ENCODE measurements at places on chromosomes 7 and 10. TPM values are rescaled to one million over a fixed set of nuclear protein-coding genes. Genes with fewer than 3 reads are reported as not detected.

DNA sequence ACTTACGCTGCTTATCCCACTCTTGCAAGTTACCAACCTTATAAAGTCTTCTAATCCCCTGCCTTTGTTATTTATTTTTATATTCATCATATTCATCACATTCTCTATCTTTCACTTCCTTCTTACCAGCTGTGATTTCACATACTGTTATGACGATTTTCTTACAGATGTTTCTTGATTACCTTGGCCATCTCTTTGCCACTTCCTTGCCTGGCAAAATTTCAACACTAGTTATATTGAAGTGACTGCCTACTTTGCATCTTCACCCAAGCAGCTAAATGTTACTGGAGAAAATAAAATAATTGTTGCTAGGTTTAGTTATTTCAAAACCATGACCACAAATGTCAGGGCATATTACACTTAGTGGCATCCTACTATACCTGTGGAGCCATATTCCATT lies 8.8 kb upstream of the STEAP4 start:
- no peak for DNase-seq

HACD1 gene
- total RNA-seq: 22.1 TPM

DNA sequence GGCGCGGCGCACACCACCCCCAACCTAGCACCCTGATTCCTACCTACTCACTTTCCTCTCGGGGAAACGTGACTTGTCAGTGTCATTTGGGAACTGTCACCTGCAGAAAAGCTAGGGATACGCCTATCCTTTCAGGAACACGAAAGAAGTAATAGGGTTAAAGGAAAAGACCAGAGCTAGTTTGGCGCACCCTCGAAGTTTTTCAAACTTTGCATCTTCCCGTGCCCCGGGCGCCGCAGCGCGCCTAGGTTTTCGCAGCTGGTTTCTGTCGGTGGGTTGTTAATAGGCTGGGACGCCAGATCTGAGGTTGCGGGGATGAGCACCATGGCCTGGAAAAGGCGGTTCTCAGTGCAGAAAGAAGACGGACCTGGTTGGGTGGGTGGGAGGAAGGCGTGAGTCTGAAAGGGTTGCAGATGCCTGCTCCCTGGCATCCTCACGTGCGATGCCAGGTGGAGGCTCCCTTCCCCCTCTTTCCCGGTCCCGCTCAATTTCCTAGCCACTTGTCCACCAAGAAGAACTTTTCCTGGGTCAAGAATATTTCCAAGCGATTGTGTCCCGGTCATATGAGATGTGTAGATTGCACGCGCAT lies 568 bp upstream of the MEOX2 start:
- DNase-seq: no peak

DNA sequence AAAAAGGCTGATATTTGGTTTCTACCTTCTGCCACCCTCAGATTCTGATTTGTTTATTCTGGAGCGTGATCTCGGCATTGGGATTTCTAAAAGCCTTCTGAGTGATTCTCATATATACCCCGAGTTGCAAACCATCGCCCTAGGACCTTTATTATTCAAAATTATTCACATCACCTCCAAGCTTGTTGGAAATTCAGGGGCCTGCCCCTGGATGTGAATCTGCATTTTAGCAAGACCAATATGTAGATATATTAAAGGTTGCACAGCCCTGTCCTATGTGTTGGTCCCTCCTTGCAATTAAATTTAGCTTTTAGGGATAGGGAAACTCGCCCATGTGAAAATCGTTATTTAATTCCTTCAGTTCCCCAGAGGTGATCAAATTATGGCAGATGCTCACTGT lies 9.0 kb upstream of the CHN2 start:
- no peak for DNase-seq

FRAT1 gene
- total RNA-seq: 1.5 TPM

DNA sequence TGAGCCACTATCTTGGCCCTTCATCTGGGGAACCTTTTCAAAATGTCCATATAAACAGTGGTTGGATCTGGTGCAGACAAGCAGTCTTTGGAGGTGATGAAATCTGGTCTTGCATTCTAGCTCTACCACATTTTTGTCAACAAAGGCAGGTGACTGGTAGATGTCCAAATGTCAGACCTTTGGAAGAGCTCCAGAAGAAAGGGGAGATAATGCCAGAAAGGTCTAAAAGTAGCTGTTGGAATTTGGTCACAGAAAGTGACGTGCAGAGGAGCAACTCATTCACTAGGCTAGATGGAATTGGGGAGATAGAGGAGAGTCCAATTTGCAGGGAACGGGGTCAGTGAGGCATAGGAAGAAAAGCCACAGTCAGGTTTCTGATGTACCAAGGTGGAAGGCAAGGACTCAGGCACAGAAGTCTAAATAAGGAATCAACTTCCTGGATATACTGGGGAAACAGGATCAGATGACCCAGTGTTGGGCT lies 36.4 kb upstream of the WAC start:
- no peak for DNase-seq

DNA sequence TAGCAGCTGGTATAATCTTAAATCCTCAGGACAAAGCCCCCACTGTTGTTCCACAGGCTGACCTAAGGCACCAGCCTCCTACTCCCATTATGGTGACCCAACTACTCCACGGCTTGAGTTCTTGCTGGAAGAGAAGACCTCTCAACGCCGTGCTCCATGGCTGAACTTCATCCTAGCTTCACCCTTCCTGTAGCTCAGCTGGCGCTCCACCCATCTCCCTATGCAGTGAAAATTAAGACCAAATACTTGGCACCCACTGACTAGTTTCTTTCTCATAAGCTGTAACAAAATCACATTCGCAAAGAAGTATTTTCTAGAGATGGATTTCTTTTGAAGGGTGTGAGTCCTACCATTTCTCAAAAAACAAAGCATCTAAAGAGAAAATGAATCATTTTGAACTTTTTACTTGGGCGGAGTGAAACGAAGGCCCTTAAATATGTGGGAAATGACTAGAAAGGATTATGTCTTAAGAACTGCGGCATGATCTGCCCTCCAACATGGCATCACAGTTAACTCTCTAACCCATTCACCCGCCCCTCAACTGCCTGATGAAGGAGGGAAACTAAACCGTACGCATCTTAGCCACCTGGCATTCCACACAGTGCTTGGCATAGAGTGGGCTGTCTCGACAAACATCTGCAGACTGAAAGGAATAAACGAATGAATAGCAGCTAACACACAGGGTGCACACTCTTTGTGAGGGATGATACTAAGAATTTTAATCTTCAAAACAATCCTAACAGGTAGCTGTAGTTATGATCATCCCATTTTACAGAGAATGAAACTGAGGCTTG lies 32.7 kb downstream of the GFRA1 start:
- no peak for DNase-seq

DNA sequence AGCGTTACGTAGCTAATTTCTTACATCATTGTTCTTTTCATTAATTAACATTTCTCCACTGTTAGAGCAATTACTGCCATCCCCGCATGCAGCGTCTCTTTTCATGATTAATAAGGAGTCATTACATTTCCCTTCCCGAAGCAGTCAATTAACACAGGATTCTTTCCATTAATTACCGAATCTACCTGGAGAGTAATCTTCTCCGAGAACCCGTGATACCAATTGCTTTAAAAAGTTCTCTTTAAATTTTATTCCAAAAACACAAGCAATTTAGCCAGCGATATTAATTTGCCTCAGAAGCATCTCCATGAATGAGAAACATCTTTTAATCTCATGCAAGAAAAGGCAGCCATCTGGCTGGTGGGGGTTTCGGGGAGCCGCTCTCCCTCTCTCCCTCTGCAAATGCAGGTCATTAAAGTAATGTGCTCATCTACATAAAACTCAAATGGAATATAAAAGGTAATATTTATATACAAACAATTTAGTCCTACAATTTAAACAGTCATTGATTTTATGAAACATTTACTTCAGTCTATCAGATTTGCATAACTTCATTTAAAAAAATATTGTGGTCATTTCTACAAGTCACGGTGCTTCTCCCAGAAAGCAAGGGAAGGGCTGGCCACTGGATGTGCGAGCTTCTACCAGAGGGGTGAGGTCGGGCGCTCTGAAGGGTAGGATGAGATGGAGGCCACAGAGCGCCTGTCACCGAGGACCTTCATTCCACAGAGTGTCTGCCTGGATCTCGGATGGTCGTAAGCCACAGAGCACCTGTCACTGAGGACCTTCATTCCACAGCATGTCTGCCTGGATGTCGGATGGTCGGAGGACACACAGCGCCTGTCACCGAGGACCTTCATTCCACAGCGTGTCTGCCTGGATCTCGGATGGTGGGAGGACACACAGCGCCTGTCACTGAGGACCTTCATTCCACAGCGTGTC lies 145.0 kb downstream of the WDR37 start:
- DNase-seq: no peak

PAPOLB gene
- total RNA-seq: under 0.01 TPM

DNA sequence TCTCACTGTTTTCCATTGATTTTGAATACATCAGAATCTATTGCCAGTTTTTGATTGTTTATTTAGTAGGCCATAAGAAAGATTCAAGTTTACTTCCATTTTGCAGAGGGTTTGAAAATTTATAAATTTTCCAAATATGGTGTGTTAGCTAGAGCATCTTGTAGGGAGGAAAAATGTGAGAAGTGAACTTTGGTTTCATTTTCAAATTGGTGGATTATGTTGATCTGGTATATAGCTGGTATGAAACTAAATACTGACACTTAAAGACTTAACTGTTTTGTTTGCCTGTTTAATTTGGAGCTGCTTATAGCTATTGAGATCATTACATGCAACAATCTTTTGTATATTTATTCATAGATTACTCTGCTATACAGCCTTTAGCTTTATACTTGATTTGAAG lies 108.1 kb downstream of the ADAM22 start:
- DNase-seq: no peak

GRCh38 chr10:91557651-91558111 lies 75.2 kb downstream of the PPP1R3C start:
- no peak for DNase-seq

DNA sequence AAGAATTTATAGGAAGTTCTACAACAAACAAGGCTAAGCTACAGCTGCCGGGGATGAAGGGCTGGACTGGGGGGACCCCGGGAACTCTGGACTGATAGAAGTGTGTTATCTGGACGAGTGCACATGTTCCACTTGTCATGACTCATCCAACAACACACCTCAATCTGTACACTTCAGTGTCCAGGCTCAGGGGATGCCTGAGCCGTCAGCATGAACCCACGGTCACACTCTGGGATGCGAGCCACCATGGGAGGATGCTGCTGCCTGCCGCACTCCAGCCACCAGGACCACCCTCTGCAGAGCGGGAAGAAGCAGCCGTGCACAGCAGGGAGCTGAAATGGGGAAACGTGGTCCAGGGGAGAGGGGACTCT lies 67.5 kb downstream of the MAD1L1 start:
- DNase-seq: no peak

- DNase-seq: no peak
Observed at GRCh38 chr7:151423226-151423625, 13.4 kb upstream of the WDR86 start.

ZNF853 gene
- total RNA-seq: 0.53 TPM

- no peak for DNase-seq
Observed at GRCh38 chr10:77386365-77386764, 251.2 kb downstream of the KCNMA1 start.

DNAJC1 gene
- 83.1 TPM for total RNA-seq

DNA sequence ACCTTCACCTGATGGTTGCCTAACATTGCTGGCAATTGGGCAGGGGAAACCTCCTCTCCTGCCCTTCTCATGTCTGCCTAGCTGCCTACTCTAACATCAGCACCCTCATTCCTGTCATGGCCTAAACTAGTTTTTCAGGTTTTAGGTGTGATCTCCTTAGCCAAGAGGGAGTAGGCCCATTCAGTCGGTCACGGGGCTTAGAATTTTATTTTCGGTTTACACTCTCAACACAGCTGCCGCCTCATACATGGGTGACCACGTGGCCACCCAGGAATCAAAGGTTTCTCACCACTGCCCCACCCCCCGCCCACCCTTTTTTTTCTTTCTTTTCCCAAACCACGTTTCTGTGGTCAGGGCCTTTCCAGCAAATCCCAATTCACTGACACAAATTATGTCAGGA lies 97.2 kb downstream of the RALA start:
- peak; percentile 95 for DNase-seq

ANKRD1 gene
- not detected for total RNA-seq

DNA sequence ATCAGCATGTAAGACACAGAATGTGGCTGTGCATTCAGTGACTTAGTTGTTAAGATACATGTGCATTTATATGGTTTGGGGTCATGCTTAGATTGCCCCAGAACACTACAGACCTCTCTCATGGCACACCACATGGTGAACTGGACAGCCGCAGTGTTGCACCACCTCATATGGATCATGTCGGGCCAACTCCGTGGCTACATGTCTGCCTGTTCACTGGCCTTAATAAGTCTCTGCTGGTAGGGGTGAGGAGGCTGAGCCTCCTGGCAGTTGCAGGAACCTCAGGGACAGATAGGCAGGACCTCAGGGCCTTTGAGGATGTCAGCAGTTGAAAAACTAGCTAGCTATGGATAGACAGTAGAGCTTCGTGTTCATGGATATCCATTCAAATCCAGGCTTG lies 751.0 kb downstream of the GRID1 start:
- DNase-seq: no peak

GRCh38 chr7:144534196-144534595 lies 130.7 kb upstream of the NOBOX start:
- no peak for DNase-seq

TLL2 gene
- 0.26 TPM for total RNA-seq

DNA sequence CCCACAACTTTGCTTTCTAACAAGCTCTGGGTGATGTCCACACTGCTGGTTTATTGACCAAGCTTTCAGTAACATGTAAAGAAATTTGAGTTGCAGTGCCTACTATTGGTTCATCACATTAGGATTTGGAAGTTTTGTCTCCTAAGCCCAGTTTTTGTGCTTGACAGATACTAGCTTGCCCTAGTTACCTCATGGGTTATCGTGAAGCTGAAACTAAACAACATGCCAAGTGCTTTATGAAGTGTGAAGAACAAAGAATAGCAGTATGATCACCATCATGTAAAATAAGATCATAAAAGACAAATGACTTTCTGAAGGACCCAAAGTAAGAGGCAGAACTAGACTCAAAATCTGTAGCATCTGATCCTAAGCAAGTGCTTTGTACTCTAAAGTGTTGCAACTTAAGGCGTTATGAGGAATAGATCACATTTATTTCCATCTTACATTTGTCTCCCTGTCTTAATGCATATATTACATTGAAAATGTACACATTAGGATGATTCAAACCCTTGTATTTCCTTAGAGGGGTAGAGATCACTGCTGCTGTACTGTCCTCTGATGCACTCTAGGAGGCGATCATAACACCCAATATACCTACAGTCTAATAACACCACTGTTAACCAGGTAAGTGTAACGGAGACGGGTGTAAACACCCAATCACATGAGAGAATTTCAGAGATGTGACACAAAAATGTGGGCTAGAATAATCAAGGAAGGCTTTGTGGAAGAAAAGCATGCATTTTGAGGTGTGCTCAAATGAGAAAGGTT lies 71.3 kb downstream of the NRCAM start:
- DNase-seq: peak; percentile 12

DNA sequence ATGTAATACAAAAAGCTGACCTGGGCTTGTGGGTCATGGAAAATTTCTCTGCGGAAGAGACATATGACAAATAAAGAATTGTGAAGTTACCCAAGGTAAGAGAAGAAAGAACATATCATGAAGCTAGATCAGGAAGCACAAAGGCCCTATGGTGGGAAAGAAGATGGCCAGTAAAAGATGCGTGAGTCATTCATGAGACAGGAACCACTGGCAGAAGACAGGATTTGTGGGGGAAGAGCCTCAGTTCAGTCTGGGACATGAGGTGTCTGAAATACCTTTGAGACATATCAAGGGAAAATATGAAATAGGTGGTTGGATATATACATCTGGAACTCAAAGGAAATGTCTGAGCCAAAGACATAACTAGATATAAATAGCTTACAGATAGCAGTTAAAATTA lies 27.7 kb upstream of the AMPH start:
- peak; percentile 10 for DNase-seq

SUPV3L1 gene
- 46.6 TPM for total RNA-seq
